ENCODE measurements at places on chromosomes 11 and 22.

- DNase-seq, result peak; percentile 26
These were observed 67.1 kb downstream of the CD82 start for GRCh38 chr11:44632466-44633123.

DNA sequence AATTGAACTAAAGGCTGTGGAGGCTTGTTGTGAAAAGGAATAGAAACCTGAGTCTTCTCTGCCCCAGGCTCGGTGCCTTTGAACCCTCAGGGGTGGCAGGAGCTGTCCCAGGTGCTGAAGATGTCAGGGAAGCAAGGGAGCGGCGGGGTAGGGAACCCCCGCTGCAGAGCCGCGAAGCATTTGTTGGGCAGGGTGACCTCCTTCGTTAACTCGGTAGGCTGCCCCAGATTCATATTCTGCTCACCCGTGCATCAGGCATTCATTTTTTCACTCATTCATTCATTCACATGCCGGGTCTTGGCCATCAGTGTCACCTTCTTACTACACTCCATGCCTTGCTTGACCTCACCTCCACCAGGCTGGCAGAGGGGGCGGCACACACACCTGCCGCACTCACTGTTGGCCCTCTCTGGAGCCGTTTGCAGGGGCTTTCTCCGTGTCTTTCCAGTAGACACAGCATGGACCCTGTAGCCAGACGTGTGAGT, 618.9 kb downstream of the BRD1 start:
- no peak for DNase-seq

DNA sequence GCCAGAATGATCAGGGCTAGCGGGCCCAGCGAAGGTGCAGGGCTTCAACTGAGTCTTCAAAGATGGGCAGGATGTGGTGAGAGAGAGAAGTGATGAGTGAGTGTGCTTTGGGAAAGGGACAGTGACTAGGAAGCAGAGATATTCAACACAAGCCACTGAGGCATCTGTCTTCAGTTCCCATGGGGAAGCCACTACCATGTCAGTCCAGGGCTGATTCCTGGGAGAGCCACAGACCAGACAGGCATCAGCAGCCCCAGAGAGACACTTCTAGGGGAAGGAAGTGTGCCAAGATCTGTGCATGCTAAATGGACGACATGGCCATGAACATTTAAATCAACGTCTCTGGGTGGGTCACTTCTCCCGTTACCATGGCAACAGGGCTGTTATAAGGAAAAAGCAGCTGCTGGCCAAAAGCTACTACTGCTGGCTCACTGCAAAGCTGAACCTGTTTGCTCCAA, 28.5 kb downstream of the P4HA3 start:
- DNase-seq, result no peak

GRCh38 chr11:72753341-72754148, 1.3 kb upstream of the ARAP1 start:
- no peak for DNase-seq

GRCh38 chr11:104583857-104584256, 314.4 kb downstream of the CASP12 start:
- no peak for DNase-seq

GRCh38 chr22:35712672-35713071, 5.0 kb upstream of the APOL5 start:
- no peak for DNase-seq

- DNase-seq, result peak; percentile 63
These were observed 14.9 kb downstream of the RAC2 start for GRCh38 chr22:37229012-37229804.

DNA sequence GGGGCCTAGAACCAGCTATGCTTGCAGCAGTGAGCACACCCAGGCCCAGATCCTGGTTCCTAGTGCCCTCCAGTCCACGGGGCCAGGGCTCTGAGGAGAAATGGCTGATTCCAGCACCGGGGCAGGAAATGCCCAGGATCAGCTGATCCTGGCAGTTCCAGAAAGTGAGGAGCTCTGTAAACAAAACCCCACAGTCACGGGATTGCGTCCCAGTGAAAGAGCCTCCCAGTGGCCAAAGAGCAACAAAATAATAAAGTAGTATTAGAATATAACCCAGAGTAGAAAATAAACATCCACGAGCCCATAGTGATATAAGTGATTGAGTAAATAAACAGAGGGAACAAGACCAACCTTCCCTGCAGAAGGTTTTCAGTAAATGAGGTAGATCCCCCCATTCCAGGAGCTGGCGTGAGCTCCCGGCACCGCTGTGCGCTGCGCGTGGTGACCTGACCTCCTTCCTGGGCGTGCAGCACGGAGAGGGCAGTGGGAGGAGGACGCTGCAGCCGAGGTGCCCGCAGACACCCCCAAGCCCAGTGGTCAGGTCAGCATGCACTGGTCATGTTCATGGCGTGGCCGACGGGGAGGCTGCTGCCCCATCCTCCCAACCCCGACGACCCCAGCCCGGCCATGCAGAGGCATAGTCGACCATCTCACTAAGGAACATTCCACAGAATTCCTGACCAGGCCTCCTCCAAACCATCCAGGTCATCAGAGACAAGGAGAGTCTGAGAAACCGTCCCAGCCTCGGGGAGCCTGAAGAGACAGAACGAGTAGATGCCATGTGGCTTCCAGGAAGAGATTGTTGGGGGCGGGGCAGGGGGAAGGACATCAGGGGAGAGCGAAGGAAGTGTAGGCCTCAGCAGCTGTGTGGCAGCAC, 19.8 kb downstream of the PTDSS2 start:
- DNase-seq, result no peak

DNA sequence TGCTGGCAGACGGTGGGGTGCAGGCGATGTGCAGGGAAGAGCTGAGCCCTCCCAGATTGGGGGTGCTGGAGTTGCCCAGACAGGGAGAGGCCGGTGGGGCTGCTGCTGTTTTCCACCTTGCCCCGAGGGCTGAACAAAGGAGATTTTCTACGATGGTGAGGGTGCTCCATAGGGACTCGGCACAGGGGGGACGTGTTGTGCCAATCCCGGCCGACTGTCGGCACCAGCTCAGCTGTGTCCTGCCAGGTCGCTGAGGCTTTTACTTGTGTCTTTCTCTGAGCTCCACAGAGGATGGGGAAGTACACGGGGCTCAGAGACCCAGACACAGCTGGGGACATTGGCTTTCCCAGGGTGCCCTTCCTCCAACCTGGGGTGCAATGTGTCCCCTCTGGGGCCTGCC, 816.8 kb downstream of the BRD1 start:
- DNase-seq, result no peak

DNA sequence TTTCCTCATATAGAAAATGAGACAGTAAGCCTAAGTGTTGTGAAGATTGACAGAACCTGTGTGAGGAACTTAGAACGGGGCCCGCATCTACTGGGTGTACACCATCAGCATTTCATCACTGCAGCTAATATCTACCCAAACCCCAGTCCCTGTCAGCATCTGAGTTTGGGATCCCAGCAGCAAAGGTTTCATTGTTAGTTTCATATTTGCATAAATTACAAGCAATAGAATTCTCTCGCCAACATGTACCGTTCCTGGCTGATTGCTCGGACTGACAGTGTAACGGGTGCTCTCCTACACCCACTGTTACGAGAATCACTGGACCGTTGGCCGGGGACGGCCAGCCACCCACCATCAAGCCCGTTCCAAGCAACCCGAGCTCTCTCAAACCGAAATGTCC, 10.4 kb upstream of the TMPRSS6 start:
- DNase-seq, result no peak

DNA sequence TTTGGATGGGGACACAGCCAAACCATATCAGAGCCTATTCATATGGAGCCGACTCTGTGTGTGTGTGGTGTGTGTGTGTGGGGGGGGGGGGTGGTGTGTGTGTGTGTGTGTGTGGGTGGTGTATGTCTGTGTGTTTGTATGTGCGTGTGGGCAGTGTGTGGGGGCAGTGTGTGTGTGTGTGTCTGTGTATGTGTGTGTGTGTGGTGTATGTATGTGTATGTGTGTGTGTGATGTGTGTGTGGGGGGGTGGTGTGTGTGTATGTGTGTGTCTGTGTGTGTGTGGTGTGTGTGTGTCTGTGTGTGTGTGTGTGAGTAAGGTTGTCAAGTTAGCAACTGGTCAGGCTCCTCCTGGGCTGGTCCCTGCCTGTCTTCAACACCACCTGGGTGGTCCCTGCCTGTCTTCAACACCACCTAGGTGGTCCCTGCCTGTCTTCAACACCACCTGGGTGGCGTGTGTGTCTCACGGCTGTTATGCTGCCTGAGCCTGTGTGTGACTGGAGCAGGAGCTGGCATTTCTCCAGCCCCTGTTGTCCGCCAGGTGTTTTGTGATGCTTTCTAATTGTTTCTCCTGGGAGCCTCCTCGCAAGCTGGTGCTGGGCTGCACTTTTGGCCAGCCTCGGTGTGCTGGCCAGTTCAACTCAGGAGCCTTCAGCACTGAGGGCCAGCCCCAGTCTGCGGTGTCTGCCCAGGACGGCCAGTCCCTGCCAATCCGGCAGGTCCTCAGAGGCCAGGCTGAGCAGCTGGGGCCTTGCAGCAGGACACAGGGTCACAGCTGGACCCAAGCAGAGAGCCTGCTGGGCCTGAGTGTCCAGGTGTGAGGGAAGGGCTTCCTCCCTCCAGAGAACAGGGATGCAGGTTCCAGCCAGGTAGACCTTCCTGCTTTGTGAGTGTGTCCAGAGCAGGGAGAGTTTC, 21.5 kb upstream of the PVALB start:
- DNase-seq, result no peak

DNA sequence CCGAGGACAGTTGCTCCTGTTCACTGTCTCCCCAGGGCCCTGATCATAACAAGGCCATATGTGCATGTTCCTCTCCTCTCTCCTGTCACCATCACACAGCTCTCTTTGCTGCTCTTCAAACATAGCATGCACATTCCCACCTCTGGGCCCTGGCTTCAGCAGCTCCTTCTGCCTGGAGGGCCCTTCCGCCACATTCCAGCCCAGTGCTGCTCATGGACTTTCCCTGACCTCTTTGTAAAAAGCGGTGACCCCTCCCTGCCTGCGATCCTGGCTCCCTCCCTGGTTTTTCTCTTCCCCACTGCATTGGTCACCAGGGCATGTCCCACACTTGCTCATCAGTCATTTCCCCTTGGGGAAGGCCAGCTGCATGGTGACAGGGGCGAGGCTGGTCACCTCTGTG, 98.2 kb downstream of the MYO18B start:
- no peak for DNase-seq

DNA sequence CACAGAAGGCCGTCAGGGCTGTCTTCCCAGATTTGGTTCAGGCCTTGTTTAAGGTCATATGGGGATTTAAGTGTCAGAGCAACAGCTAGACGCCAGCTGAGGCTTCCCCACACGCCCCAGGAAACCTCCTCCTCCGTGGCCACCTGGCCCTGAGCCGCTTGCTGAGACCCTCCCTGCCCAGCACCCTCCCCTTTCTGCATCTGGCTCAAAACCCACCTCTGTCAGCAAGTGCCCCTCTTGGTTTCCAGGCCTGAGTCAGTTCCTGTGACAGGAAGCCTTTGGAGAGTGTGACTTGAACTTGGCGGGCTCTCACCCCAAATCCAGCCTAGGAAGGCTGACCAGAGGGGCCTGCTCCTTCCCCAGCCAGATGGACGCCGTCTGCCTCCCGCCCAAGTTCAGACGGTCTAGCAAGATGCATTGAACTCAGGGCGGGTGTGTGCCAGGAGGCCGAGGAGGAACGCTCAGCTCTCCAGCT, 561 bp downstream of the FXYD2 start:
- no peak for DNase-seq

DNA sequence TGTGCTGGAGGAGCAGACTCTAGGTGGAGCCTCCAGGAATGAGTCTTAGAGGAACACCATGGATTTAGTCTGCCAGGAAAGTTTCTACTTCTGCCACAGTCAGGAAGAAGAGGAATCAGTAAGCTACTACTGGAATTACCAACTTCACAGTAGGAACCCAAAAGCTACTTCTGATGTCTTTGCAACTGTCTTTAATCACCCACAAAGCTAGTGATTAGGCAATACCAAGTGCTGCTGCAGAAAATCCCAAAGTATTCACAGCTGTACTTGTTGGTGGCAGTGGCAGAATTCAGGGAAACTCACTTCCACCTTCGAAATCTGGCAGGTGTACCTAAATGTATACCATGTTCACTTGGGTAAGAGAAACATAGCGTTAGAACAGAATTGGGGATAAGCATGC, 264.5 kb upstream of the SORL1-AS1 start:
- no peak for DNase-seq

DNA sequence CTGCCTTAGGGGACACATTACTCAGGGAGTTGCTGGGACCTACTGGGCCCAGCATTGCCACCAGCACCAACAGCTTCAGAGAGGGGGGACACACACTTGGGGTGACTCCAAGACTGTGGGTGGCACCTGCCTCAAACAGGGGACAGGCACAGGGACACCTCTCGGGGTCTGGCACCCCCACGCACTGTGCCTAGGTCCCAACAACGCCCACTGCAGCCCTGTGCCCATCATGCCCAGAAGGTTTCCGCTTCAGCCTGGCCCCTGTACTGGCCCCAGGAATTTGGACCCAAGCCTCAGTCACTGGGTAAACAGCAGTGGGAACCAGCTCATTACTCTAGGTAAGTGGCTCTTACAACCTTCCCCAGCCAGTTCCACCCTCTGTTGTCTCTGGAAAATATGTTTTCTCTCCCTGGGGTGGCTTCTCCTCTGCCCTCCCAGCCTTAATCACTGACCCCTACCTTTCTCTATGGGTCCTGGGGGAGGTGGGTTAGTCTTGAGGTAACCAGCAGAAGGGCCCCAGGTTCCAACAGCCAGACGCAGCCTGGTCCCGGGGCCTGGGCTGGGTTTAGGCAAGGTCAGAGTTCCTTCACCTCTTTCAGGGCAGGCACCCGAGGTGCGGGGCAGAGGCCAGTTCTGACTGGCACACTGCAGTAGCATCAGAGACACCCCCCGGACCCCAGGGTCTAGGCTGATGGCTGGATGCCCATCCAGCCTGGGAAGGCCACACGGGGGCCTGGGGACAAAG, 123.6 kb downstream of the MED15 start:
- no peak for DNase-seq
